ENCODE measurements at places on chromosomes 1 and 21. TPM values are rescaled to one million over a fixed set of nuclear protein-coding genes. Genes with fewer than 3 reads are reported as not detected.

- no peak overlapping the region for H3K27ac ChIP-seq
- H3K27me3 ChIP-seq: no peaks in the 10 kb centered on the region
- peaks cover 4% of the 10 kb centered on the region for H3K36me3 ChIP-seq
- no peak overlapping the region for H3K4me3 ChIP-seq
- no peak for DNase-seq
Measured at GRCh38 chr1:6864166-6864565, 78.9 kb downstream of the CAMTA1 start.

CFHR5 gene
- not detected for total RNA-seq

DNA sequence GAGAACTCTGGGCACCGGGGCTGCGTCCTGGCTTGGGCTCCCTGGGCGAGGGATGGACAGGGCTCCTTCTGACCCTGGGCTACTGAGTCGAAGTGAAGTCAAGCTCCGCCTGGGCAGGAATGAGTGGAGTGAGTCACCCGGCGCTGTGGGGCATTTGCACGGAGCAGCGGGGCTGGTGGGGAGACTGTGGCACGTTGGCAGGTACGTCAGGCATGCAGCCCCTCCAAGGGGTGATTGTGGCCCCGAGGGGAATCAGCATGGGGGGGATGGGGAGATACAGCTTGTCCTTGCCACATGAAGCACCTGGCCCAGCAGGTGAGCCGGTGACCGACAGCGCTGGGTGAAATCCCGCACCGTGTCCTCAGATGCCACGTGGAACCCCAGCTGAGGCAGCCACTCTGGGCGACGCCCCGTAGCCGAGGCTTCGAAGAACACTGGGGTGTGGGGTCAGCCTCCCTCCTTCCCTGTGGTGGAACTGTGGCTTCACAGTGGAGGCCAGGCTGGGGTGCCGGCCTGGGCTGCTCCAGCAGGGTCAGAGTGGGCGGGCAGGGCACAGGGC lies 62.3 kb downstream of the COL18A1 start:
- no peaks in the 10 kb centered on the region for H3K27me3 ChIP-seq

CLCA4 gene
- total RNA-seq: not detected

DNA sequence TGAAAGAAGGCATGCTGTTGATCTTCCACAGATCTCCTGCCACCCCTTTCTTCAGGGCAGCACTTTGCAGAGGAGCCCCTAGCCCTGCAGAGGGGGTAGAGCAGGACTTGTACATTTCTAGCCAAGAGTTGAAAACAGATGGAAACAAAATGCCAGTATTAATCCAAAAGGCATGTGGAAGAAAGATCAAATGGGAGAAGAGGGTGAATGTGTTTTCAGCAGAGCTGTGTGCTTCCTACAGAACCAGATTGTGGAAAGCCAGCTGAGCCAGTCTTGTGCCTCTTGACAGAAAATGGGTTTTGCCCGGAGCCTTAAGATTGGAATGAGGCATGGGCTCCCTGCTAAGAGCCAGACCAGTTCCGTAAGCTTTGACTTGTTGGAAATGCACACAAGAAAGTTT lies 105.2 kb upstream of the TSPAN2 start:
- DNase-seq: no peak
- H3K27me3 ChIP-seq: no peaks in the 10 kb centered on the region
- no peak overlapping the region for H3K4me3 ChIP-seq
- H3K4me1 ChIP-seq: peaks cover 30% of the 10 kb centered on the region
- no peaks in the 10 kb centered on the region for H3K36me3 ChIP-seq

PGLYRP4 gene
- total RNA-seq: not detected

DNA sequence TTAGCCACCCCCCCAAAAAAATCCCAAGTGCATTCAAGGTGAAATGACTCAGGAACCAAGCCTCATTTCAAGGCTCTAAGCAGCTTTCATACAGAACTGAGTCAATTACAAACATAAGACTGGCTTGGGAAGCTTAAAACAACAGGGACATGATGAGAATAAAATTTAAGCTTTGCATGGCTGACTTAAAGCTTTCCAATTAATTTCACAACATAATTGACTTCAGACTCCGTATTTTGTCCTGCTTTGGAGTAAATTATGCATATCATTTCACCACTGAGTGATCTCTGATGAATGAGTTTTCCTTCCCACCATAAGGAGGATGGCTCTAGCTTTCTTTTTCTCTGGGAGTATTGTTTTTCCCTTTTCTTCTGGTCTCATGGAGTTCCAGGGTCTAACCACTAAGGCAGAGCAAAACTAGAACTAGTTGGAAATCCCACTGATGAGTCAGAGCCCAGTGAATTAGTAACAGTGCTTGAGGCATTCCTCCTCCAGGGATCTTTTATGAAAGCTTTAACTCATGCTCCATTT lies 72.8 kb downstream of the XCL2 start:
- H3K36me3 ChIP-seq: no peaks in the 10 kb centered on the region
- DNase-seq: no peak
- H3K4me1 ChIP-seq: peaks cover 29% of the 10 kb centered on the region
- no peaks in the 10 kb centered on the region for H3K27me3 ChIP-seq
- no peak overlapping the region for H3K4me3 ChIP-seq
- H3K27ac ChIP-seq: peak overlapping the region; percentile 11

CCDC185 gene
- not detected for total RNA-seq

DNA sequence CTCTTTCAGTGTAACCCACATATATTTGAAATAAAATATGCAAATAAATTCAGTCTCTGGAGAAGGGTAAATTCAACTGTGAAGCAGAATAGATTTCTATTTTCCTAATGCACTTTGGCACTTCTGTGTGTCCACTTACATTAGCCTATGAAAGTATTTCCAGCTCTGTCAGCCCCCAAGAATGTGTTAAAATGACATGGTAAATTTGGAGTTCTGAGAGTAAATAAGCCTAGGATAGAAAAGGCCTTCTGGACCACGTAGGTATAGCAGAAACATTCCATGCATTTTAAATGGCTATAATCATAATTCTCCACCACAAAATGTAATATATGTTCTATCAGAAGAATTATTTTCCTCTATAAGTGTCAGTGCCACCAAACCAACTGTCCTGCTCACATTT lies 276.2 kb downstream of the NEGR1 start:
- H3K4me1 ChIP-seq: no peaks in the 10 kb centered on the region
- no peaks in the 10 kb centered on the region for H3K36me3 ChIP-seq
- H3K4me3 ChIP-seq: no peak overlapping the region
- DNase-seq: no peak

FNDC7 gene
- total RNA-seq: not detected

GRCh38 chr1:78869136-78869535 lies 137.4 kb downstream of the ADGRL4 start:
- no peak overlapping the region for H3K27ac ChIP-seq
- H3K36me3 ChIP-seq: no peaks in the 10 kb centered on the region
- H3K4me3 ChIP-seq: no peak overlapping the region
- no peaks in the 10 kb centered on the region for H3K27me3 ChIP-seq
- no peaks in the 10 kb centered on the region for H3K4me1 ChIP-seq

DNA sequence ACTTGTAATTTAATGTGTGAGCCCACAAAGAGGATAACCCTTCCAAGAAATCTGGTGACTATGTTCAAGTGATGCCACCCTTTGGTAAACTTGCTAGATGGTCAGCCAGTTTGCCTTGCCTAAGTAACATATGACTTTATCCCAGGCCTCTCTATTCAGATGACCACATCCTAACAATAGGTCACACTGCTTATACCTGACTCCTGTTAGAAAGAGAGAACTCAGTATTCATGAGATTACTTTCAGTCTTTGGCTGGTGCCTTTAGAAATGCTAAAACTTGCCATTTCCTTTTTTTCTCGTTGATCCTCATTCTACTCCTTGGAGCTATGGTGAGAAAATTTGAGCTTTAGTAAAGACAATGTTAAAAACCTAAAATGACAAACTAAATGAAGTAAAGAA lies 28.5 kb upstream of the SERBP1 start:
- no peak for DNase-seq
- no peak overlapping the region for H3K4me3 ChIP-seq
- H3K36me3 ChIP-seq: no peaks in the 10 kb centered on the region
- no peak overlapping the region for H3K27ac ChIP-seq

MYOC gene
- 4.1 TPM for total RNA-seq

LHX4 gene
- total RNA-seq: not detected

- no peaks in the 10 kb centered on the region for H3K36me3 ChIP-seq
- no peak overlapping the region for H3K27ac ChIP-seq
- no peak overlapping the region for H3K4me3 ChIP-seq
- no peaks in the 10 kb centered on the region for H3K27me3 ChIP-seq
- DNase-seq: no peak
Measured at GRCh38 chr1:226764533-226764932, 25.5 kb upstream of the ITPKB start.

HJV gene
- total RNA-seq: 25.6 TPM

- no peaks in the 10 kb centered on the region for H3K36me3 ChIP-seq
- no peaks in the 10 kb centered on the region for H3K4me1 ChIP-seq
- H3K27me3 ChIP-seq: no peaks in the 10 kb centered on the region
- no peak for DNase-seq
Measured at GRCh38 chr21:17752171-17752570, 67.0 kb downstream of the C21orf91 start.

DNA sequence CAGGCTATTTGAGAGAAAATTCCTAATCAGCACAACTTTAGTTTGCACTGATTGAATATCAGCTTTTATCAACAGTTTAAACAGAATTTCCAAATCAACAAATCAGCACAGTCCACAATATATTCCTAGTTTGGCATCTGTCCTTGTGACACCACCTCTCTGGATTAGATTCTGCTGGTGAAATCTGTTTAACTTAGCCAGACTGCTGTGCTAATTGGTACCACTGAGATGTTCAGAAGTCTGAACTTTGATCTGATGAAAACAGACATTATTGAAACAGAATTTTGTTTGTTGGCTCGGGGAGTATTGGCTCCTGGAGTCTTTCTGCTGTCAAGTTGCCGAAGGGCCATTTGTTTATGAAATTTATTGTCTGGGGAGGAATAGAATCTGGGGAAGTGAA lies 17.0 kb upstream of the NGF start:
- no peaks in the 10 kb centered on the region for H3K4me1 ChIP-seq
- H3K36me3 ChIP-seq: no peaks in the 10 kb centered on the region

IER5 gene
- total RNA-seq: 19.2 TPM

GRCh38 chr1:15152318-15153183 lies 996 bp upstream of the TMEM51 start:
- H3K27ac ChIP-seq: peak overlapping the region; percentile 7
- peak; percentile 83 for DNase-seq
- H3K36me3 ChIP-seq: no peaks in the 10 kb centered on the region
- no peaks in the 10 kb centered on the region for H3K27me3 ChIP-seq

DNA sequence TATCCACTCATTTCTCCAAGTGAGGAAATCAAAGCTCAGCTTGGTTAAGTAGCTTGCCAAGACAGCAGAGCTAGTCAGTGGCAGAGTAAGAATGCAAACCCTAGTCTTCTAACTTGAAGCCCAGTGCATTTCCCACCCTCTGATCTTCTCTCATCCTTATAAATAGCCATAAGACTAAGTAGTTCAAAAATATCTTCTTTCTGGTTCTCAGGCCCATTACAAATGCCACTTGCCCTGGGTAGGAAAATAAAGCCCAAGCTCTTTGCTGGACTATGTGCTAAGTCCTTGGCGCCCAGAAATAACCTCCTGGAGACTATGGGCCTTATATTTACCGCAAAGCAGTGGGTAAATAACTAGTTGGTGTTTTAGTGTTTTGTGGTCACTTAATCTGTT lies 505.8 kb downstream of the PLPP3 start:
- no peaks in the 10 kb centered on the region for H3K27me3 ChIP-seq
- no peaks in the 10 kb centered on the region for H3K36me3 ChIP-seq
- H3K4me3 ChIP-seq: no peak overlapping the region
- DNase-seq: no peak

- no peaks in the 10 kb centered on the region for H3K27me3 ChIP-seq
- H3K4me3 ChIP-seq: no peak overlapping the region
- no peak overlapping the region for H3K27ac ChIP-seq
- no peaks in the 10 kb centered on the region for H3K4me1 ChIP-seq
Measured at GRCh38 chr1:55347041-55347440, 131.9 kb upstream of the USP24 start.

DNA sequence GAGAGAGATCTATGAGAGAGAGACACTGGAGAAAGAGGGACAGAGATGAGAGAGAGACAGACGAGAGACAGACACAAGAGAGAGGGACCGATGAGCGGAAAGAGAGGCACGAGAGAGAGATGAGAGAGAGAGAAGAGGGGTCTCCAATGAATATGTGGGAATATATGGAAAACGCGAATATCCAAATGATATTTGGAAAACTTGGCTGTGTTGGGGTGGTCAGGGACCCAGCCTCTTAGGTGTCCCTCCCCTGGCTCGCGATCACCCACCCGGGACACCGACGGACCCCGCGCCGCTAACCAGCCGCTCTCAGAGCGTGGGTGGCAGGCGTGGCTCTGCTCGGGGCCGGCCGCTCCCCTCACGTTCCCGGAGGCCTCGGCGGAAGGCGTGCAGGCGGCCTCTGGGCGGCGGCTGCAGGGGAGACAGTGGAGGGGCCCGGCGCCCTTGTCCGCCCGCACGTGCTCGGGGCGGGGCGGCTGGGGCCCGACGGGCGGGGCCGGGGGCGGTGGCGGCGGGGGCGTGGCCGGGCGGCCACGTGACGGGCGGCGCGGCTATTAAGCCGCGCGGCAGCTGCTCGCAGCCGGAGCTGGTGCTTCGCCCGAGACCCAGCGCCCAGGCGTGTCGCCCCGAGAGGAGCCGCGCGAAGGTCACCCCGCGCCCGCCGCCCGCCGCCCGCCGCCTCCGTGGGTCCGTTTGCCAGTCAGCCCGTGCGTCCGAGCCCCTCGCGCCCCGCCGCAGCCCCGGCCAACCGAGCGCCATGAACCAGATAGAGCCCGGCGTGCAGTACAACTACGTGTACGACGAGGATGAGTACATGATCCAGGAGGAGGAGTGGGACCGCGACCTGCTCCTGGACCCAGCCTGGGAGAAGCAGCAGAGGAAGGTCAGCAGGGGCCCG lies at the start of gene ACTN2:
ACTN2 (plus strand) TSS at position 583 of the 898 bp plus-strand sequence; CDS start at position 758, 175 bp downstream.
- peak within 1 kb of the TSS; percentile 62 for H3K4me3 ChIP-seq
- peak within 1 kb of the TSS; percentile 100 for H3K27ac ChIP-seq
- H3K4me1 ChIP-seq: no peaks in the 10 kb centered on the region
- no peaks in the 10 kb centered on the region for H3K36me3 ChIP-seq

- no peak for DNase-seq
- no peaks in the 10 kb centered on the region for H3K27me3 ChIP-seq
- H3K4me1 ChIP-seq: no peaks in the 10 kb centered on the region
- H3K27ac ChIP-seq: no peak overlapping the region
Measured at GRCh38 chr1:184242507-184242943, 144.3 kb upstream of the C1orf21 start.

GRCh38 chr1:64686828-64687724 lies 57.8 kb upstream of the RAVER2 start:
- peaks cover 8% of the 10 kb centered on the region for H3K4me1 ChIP-seq
- H3K27ac ChIP-seq: no peak overlapping the region
- peaks cover 6% of the 10 kb centered on the region for H3K36me3 ChIP-seq
- H3K27me3 ChIP-seq: no peaks in the 10 kb centered on the region
